ENCODE measurements at places on chromosomes 3 and 15.

DNA sequence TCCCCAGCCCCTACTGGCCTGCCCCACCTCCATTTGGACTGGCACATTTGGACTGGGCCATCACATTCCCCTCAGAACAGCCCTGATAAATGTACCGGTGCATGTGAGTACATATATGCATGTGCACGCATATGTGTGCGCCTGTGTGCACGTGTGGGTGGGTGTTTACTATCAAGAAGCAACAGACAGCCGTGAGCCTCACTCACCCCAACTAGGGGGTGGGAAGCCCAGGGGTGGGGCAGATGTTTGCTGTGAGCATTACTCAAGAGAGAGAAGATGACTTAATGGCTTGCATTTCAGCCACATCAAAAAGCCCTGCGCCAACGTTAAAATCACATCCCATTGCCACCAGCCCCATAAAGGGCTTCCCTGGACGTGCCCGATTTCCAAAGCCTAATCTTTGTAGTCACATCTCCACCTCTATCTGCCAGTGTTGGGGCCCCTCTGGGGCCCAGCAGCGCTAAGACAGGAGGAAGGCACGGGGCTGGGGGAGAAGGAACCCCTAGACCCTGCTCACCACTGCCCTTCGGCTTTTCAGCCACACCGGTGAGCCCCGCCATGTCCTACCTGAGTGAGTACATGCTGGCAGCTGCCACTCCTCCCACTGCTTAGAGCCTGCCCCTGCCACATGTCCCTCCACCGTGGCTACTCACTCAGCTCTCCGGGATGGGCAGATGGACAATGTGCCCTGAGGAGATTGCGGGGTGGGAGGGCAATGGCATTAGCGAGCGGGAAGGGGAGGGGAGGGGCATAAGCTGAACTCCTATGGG, 10.9 kb downstream of the ITIH3 start:
- DNase-seq = no peak

DNA sequence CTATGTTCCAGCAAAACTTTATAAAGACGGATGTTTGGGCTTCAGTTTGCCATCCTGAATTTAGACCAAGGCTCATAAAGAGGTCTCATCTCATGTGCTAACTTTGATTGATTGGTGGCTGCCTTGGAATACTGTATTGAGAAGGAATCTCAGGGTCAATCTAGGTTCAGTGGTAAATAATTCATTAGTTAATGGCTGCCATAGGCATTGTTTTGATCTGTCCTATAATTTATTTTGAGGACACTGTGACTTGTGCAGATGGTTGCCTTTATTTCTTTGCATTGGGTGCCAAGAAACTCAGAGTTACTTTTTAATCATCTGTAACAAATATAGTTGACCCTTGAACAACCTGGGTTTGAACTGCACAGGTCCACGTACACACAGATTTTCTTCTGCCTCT, 159.8 kb downstream of the B3GALNT1 start:
- DNase-seq = no peak

DNA sequence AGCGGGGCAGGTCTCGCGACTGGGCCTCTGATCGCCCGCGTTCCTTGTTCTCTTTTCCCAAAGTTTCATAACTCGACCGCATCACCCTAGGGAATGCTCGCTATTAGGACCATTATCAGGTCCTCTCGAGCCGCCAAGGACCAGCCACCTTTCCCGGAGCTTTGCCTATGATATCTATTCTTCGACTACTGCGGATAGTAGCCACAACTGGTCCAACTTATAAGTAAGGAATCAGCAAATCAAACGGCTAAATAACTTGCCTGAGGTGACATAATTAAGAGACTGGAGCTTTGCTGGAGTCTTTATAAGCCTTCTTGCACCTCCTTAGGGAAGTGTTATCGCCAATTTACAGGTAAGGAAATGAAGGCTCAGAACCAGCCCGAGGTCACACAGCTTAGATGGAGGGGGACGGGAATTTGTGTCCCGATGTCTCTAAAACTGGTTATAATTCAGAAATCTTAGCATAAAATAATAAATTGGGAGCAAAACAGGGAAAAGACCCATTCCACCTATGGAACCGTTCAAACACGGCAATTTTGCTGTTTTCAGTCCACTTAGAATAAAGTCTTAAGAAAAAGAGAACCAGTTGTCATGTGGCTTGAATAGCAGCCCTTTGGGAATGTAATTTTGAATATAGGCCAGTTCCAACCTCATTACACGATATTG, 479 bp upstream of the PLD1 start:
- no peak for DNase-seq

GRCh38 chr3:114645392-114645791, 351.6 kb downstream of the TIGIT start:
- no peak for DNase-seq

DNA sequence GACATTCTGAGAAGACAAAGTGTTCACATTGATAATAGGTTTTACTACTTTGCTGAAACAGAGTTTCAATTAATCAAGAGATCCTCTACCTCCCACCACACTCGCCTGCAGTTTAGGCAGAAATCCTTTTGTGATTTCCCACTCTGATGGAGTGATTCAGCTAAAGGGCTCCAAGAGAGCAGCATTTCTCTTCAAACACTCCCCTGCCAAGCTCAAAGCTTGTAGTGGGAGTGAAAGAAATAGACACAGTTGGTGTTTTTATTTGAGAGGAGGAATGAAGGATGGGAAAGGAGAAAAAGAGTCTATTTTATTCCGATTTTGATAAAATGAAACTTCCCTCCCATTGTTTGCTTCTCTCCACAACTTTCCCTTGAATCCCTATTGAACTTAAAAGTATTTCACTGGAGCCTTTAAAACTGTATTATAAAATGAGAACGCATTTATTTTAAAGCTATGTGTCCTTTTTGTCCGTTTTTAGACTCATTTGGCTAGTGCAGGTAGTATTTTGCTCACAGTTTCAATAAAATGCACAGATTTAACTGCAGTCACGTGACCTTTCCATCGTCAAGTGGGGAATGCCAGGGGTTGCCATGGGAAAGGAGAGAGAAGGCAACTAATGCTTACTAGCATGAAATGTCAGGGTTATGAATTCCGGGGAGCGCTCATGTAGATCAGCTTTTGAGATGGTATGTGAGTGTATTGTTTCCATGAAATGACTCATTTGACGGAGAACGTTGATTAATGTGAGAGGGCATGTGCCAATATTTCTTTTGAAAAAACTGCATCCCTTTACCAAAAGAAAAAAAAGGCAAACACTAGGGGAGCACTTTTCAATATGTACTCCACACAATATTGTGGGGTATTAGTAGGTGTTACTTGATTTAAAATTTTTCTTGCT, 7.7 kb upstream of the OSBPL11 start:
- no peak for DNase-seq

DNA sequence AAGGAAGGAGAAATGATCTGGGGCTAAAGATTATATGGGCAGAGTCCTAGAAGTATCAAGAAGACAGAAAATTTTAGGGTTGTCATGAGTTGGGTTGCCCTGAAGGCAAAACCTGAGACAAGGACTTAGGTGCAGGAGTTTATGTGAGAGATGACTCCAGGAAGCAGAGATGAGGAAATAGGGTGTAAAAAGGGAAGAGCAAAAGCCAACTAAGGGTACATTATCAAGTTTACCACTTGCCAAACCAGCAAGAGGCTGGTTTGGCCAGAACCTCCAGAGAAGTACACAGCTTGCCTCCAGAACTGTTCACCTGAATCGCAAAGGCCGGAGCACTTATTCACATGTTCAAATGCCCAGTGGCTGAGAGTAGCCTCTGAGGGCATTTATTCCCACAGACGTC, 116.7 kb downstream of the FHIT start:
- no peak for DNase-seq

DNA sequence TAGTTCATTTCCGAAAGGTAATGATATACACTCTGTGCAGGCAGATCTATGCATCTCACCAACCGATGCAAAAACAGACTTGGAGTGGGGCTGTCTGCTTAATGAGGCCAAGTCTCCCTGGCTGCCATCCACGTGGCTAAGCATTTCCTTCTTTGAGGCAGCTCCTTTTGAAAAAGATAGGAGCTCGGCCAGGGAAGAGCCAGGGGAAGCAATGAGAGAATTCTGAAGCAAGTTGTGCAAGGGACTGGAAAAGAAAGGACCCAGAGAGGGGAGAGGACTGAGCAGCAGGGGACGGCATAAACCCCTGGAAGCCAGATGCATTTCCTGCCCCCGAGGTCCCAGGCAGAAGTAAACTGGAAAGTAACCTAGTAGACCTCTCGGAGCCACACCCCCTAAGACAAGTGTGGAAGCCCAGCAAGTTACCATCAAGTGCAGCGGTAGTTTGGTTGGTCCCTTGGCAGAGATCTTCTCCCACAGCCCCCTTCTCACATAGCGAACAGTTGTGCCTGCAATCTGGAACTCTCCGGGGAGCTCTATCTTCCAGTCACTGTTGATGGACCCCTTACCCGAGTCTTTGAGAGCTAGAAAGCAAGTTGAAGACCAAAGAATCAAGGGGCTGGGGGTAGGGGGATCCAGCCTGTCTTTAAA, 288.2 kb downstream of the ADAMTS17 start:
- DNase-seq = no peak

DNA sequence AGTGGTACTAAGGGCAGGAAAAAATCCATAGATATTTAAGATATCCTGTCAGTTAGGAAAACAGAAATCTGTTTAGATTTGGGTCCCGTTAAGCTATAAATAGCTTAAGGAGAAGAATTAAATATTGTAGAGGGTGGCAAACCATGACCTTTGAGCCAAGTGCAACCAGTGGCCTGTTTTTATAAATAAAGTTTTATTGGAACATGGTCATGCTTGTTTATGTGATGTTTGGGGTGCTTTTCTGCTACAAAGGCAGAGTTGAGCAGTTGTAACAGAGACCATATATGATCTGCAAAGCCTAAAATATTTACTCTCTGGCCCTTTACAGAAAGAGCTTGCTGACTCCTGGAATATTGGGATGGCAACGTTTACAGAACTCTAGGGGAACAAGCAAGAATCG, 66.3 kb downstream of the SQOR start:
- DNase-seq = no peak

- DNase-seq = no peak
Measured at GRCh38 chr3:137709011-137709601, 55.0 kb upstream of the SOX14 start.

GRCh38 chr3:173599673-173600072, 202.1 kb downstream of the NLGN1 start:
- DNase-seq = no peak

DNA sequence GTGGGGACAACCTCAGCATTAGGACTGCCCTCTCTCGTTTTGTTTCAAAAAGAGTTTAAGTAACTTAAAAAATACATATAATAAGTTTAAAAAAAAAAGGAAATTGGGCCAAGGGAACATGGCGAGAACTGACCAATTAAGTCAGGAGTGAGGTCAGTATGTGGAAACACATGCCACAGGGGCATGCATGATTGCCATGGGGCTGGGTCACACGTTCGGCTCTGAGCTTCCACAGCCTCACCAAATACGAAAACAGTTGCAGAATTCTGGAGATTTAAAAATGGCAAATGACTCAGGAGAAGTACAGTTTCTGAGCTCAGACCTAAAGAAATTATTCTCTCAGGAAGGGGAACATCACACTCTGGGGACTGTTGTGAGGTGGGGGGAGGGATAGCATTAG, 24.1 kb downstream of the PDE8A start:
- no peak for DNase-seq

DNA sequence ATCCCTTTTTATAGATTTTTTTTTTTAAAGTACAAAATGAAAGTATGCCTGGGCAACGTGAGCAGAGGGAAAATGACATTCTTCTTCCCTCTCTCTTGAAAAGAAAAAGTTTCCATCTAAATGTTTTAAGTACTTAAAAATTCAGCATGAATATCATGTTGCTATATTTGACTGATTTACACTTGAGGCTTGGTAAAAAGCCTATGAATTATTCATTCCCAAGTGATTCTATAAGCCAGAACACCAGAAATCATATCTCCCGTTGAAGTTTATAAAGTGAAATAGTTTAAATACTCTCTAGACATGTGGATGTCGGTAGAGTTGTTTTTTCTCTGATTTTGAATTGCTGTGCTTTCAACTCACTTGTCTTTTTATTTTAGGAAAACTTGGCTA, 276.2 kb upstream of the RARB start:
- DNase-seq = no peak
